Stimulated activated CD4-positive, alpha-beta T cell treated with anti-CD3 and anti-CD28 coated beads, Interleukin-1b, Interleukin-23, amount 100 ng/mL, for 1 hour (primary cell): ENCODE measurements at places on chromosomes 11 and 22.

DNA sequence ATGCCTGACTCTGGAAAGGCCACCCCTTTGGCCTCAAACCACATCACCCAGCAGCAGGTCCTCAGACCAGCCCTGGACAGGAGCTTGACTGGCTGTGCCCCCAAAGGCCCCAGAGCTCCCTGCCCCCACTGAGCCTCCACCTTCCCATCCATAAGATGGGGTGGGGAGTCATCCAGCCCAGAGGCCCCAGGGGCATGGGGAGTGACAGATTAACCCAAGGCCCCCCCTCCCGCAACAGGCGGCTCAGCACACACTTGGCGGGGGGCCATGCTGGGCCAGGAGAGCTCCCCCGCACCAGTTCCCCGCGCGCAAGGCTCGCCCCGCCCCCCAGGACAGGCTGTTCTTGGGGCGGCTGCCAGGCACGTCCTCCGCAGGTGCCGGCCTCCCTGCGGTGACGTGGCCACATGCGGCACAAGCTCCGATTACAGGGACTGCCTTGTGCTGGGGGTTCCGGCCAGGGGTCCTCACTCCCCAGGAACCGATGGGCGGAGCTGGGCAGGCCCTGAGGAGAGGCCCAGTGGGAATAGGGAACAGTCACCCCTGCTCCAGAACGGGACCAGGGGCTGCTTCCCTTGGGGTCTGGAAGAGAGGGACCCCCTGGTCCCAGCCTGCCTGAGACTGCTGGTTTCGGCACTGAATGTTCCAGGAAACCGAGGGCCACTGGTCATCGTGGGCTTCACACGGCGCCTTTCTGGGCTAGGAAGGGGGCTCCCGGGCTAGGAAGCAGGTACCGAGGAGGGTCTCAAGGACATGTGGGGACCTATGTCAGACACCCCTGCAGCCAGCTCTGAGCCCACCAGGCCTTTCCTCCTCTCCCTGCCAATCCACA is 5.1 kb upstream of the CDKN1C start:
- DNase-seq: no peak

- no peak for DNase-seq
These were observed 41.1 kb downstream of the OSBPL5 start for GRCh38 chr11:3123761-3124733.

GRCh38 chr22:48299801-48300200 is 1527.9 kb downstream of the BRD1 start:
- no peak for DNase-seq

DNA sequence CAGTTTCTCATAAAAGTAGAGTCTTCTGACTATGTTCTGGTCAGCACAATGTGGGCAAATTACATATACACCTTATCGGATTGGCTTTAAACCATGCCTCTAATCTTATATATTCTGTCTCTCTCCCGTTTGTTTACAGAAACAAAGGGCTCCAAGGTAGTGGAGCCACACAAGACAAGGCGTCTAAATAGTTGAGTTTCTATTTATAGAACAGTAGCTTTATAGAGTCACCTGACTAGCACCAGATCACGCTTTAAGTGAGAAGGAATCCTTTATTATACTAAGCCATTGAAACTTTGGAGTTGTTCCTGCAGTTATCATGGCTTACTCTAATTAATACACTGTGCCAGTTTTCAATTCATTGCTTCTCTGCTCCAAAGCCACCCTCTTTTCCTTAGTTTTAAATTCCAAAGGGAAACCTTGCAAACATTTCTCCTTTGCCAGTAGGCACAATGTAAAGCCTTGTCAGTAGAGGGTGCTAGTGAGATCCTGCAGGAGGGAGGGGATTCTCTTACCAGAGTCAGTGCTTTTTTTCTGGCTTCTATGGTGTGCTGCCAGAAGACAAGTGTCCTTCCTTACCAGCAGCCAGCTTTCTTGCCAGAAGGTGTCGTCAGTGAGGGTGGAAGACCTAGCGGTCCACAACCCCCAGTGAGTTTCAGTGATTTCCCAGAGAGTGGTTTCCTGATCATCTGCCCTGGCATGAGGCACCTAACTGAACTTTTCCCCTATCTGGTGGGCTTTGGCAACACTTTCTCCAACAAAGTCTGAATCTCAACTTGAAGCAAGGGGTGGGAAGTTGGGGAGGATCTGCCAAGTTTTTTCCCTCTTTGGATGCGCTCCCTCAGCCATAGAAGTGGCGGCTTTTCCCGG is 71.7 kb downstream of the RAB38 start:
- DNase-seq: no peak

DNA sequence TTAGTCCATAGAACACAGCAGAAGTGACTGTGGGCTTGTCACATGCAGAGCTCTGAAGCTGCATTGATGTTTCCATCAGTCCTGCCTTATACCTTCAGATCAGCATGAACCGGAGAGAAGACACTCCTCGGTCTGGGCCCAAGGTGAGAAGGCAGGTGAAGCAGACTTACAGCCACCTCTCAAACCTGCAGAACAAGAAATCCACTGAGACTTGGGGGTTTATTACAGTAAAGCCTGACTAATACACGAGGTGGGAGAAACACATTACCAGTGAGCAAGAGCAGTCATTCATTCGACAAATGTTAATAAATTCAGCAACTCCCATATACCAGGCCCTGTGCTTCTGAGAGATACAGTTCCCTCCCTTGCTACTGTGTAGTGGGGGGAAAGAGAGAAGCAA is 279.0 kb downstream of the DDX10 start:
- DNase-seq: no peak

DNA sequence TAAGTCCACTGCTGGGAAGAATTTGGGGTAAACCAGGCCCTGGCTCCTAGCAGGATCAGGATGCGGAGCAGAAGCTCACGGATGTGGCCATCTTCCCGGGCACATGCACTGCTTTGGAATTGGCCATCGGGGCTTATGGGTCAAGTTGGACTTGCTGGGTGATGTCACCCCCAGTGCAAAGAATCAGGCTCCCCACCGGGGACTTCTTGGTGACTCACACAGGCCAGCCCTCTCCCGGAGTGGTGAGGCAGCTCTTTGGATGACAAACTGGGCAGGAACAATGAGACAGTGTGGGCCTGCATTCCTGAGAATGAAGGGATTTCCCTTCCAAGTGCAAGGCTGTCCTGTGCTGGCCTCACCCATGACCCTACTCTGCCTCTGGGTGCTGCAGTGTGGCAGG is 128.8 kb upstream of the ANO1 start:
- no peak for DNase-seq

GRCh38 chr11:73306069-73306841 is 1.8 kb upstream of the ARHGEF17 start:
- DNase-seq: no peak

DNA sequence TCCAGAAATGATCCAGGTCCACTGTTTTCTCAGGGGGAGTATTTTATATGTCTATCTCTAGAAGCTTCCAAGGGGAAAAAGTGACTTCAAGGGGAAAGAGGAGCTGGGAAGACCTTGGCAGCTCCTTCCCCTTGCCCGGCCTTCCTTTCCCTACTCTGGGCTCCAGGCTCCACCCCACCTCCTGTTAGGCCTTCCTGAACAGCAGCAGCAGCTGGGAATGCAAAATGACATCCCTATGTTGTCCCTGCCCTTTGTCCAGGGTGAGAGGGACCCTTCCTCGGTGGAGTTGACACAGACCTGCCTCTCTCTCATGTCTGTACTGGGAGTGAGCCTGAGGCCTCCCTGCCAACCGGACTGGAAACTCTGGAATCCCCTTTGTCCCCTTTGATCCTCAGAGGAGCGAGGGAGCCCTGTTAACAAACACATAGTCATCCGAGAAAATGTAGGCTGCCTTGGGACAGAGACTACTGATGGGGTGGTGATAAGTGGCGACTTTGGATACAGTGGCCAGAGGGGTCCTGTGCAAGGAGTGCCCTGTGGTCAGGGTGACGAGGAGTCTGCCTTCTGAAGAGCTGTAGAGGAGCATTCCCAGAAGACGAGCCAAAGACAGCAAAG is 9.0 kb upstream of the MALAT1 start:
- DNase-seq: no peak

DNA sequence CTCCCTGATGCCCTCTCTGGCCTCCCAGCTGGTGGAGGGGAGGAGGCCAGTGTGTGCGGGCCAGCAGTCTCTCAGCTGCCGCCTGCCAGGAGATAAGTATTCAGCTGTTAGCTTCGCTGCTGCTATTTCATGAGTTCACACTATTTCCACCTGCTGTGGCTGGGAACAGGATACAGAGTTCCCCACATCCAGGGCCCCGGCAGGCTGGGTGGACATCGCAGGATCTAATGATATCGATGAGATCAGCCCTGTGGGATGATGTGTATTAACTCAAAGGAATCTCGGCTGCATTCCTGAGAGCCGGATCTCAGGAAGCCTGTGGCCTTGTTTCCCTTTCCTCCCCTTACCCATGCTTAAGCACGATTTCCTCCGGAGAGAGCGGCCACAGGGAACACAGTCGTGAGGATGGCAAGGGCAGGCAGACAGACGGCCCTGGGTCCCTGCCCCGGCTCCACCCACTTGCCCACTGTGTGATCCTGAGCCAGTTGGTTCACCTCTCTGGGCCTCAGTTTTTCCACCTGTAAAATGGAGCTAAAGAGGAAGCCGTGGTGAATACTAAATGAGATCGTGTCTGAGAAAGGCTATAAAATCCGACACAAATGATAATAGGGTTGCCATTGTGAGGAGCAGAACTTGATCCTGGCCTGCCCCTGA is 6.5 kb upstream of the PVALB start:
- DNase-seq: no peak

GRCh38 chr11:66278363-66279091 is 552 bp downstream of the CNIH2 start:
- DNase-seq: no peak

- DNase-seq: no peak
These were observed 50.1 kb upstream of the FLI1 start for GRCh38 chr11:128643661-128644317.

GRCh38 chr22:43310311-43310710 is 32.9 kb downstream of the SCUBE1 start:
- DNase-seq: no peak
